Central memory CD8-positive, alpha-beta T cell (primary cell): ENCODE measurements at places on chromosomes 13 and 19.

DNA sequence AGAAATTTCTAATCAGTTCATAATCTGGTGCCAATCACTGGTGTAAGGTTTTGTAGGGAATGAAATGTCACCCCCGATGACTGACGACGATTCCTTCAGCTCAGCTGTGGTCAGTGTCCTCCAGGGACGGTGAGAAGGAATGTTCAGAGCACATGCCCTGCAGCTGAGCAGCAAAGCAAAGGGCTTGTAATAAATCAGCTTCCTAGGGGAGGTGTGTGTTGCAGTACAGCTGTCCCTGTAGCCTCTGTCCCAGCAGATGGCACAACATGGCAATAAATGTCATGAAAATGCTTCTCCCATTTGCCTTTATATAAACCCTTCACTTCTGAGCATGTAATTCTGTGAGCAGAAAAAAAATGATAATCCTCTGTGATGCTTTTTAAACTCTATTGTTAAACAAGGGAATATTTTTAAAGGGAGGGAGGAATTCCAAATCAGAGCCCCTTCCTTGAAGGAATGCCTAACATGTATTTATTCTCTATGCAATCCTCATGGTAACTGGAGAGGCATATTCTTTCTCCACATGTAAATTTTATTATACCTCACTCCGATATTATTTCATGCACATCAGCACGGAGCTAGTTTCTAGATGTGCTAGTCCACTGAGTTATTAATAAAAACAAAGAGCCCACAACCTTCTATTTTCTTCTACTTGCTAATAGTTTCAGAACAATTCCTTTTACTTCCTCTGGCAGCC is 102.5 kb downstream of the FAM216B start:
- peaks cover 14% of the 10 kb centered on the region for H3K27me3 ChIP-seq
- H3K4me1 ChIP-seq: peaks cover 5% of the 10 kb centered on the region
- no peak for DNase-seq

- peaks cover 43% of the 10 kb centered on the region for H3K4me1 ChIP-seq
- peak overlapping the region; percentile 97 for H3K4me3 ChIP-seq
- H3K27ac ChIP-seq: peak overlapping the region; percentile 99
- DNase-seq: no peak
Measured at GRCh38 chr19:49678985-49679770, 2.1 kb downstream of the PRMT1 start.

DNA sequence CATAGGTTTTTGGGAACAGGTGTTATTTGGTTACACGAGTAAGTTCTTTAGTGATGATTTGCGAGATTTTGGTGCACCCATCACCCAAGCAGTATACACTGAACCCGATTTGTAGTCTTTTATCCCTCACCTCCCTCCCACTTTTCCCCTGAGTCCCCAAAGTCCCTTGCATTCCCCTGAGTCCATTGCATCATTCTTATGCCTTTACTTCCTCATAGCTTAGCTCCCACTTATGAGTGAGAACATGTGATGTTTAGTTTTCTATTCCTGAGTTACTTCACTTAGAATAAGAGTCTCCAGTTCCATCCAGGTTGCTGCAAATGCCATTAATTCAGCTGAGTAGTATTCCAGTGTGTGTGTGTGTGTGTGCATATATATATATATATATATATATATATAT is 97.2 kb upstream of the EDNRB start:
- no peak for DNase-seq
- H3K4me3 ChIP-seq: no peak overlapping the region
- no peak overlapping the region for H3K27ac ChIP-seq

DNA sequence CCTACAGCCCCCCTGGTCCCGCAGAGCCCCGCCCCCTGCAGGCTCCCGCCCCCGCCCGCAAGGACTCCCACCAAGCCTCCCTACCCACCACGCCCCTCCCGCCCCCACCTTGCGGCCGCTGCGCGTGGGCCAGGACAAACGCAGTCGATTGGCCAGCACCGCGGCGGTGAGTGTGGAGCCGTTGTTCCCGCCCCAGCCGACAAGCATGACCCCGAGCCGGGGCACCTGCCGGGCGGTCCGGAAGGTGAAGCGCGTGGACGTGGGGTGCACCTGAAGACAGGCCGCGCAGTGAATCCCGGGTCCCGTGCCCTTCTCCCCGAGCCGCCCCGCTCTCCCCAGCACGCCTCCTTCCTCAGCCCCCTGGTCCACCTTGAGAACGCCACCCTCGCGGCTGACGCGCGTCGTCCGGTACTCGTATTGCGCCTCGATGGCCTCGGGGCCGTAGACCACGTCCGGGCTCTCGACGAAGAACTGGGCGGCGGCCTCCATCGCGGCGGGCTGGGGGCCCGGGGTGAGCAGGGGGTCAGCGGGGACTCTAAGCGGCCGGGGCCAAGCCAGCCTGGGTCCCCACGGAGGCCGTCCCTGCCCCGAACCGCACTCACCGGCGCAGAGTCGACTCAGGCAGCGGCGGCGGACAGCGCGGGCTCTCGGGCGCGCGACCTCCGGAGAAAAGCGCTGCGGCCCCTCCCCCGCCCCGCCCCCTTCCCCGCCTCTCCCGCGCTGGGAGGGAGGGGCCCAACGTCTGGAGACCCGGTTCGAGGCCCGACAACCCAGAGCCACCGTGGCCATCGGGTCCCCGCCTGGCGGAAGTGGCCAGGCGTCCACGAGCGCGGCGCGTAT is at the start of gene ISYNA1:
ISYNA1 (minus strand) TSS at position 643 of the 840 bp plus-strand sequence; CDS start at position 489, 154 bp downstream.
- DNase-seq: no peak
- peaks cover 32% of the 10 kb centered on the region for H3K4me1 ChIP-seq
- peak within 1 kb of the TSS; percentile 74 for H3K4me3 ChIP-seq
- no peaks in the 10 kb centered on the region for H3K27me3 ChIP-seq
- no peak within 1 kb of the TSS for H3K27ac ChIP-seq

GRCh38 chr19:17577457-17578097 is 22.1 kb downstream of the COLGALT1 start:
- H3K36me3 ChIP-seq: peaks cover 34% of the 10 kb centered on the region
- H3K27ac ChIP-seq: no peak overlapping the region
- no peak for DNase-seq
- no peaks in the 10 kb centered on the region for H3K4me1 ChIP-seq

DNA sequence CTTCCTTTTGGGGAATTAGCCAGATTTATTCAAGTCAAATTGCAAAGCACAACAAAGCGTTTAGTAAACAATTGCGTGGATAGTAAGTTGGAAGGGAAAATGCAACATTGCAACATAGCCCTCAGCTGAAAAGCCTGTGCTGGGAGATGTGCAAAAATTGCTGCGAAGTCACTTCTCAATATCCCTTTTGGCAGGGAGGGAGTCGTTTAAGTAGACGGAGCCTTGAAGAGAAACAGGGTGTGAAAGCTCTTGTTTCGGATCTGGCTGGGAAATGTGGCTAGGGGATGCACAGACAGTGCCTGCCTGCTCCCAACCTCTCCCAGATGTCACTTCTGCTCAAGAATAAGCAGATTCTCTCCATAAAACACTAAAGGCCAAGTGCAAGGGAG is 56.8 kb downstream of the SLC7A1 start:
- no peak overlapping the region for H3K27ac ChIP-seq
- no peaks in the 10 kb centered on the region for H3K27me3 ChIP-seq
- H3K36me3 ChIP-seq: peaks cover 3% of the 10 kb centered on the region
- DNase-seq: no peak
- peaks cover 26% of the 10 kb centered on the region for H3K4me1 ChIP-seq
- no peak overlapping the region for H3K4me3 ChIP-seq

DNA sequence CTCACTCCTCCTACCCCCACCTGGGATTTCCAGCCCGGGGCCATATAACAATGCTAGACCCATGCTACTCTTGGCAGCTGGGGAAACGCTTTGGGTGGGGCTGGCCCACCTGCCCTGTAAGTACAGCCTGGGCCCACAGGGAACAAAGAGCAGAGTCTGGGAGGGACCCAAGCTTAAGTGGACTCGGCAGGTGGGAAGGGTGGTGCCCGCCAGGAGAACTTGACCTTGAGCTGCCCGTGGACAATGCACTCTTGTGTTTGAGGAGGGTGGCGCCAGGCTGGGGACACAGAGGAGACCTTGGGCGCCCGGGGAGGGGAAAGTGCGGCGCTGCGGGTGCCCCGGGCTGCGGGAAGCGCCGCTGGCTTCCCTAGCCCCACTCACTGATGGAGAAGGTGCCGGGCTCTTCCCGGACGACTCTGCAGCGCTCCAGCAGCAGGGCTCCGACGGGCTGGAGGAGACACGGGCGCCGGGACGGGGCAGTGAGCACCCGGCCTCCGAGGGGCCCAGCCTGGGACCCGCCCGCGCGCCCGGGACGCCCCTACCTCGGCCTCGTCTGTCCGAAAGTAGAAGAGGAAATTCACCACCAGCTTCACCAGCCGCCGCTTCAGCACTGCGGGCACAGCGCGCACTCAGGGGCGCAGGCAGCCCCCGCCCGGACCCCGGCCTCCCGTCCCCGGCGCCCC is 607 bp downstream of the PLEKHJ1 start:
- DNase-seq: no peak
- H3K27ac ChIP-seq: peak overlapping the region; percentile 90
- peaks cover 58% of the 10 kb centered on the region for H3K4me1 ChIP-seq
- H3K36me3 ChIP-seq: peaks cover 46% of the 10 kb centered on the region
- H3K4me3 ChIP-seq: peak overlapping the region; percentile 91

DNA sequence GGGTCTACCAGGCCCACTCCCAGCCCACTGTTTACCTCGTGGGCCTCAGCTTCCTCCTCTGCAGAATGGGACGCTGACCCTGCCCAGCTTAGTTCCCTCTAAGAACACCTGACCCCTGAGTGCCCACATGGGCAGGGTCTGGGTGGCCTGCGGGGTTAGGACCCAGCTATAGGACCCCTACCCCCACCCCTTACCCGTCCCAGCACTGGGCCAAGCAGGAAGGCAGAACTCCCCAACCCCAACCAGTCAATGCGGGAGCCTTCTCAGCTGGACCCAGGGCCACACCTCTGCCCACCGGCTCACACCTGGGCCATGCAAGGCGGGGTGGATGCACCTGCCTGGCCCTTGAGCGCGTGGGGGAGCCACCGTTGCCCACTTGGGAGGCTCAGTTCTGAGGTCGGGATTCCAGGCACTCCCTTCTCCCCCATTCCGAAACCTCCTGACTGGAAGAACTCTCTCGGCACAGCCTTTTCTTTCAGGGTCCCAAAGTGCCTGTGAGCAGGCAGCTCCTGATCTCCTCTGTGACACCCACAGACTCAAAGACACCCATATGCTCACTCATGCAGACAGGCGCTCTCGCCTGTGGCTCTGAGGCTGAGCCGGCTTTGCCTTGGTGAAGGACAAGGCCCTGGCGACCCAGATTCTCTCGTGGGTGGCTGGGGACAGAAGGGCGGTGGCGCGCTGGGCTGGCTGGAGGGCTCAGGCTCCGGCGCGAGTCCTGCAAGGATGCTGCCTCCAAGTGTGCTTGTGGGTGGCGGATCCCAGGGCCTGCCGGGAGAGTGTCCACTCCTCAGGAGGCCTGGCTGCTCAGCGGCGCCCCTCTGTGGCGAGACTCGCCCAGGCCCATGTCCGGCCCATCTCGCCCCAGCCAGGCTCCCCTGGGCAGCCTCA is 27.9 kb upstream of the PARP4 start:
- H3K27ac ChIP-seq: no peak overlapping the region
- DNase-seq: no peak
- H3K36me3 ChIP-seq: peaks cover 2% of the 10 kb centered on the region
- peaks cover 78% of the 10 kb centered on the region for H3K27me3 ChIP-seq
- H3K4me1 ChIP-seq: peaks cover 13% of the 10 kb centered on the region

- no peaks in the 10 kb centered on the region for H3K36me3 ChIP-seq
- H3K4me3 ChIP-seq: no peak overlapping the region
- no peaks in the 10 kb centered on the region for H3K4me1 ChIP-seq
- no peak for DNase-seq
- H3K27me3 ChIP-seq: no peaks in the 10 kb centered on the region
- H3K27ac ChIP-seq: no peak overlapping the region
Measured at GRCh38 chr13:112012016-112012704, 54.8 kb upstream of the SOX1 start.

- no peak overlapping the region for H3K4me3 ChIP-seq
- no peaks in the 10 kb centered on the region for H3K36me3 ChIP-seq
- peaks cover 25% of the 10 kb centered on the region for H3K27me3 ChIP-seq
- H3K4me1 ChIP-seq: no peaks in the 10 kb centered on the region
Measured at GRCh38 chr13:33307843-33308242, 22.3 kb upstream of the STARD13 start.

GRCh38 chr13:30659980-30660379 is 42.3 kb downstream of the USPL1 start:
- H3K4me1 ChIP-seq: peaks cover 6% of the 10 kb centered on the region
- no peak overlapping the region for H3K4me3 ChIP-seq
- H3K27ac ChIP-seq: no peak overlapping the region
- no peak for DNase-seq

GRCh38 chr13:102724923-102725322 is 30.1 kb upstream of the METTL21C start:
- DNase-seq: no peak
- H3K27me3 ChIP-seq: peaks cover 21% of the 10 kb centered on the region
- peaks cover 2% of the 10 kb centered on the region for H3K36me3 ChIP-seq
- no peaks in the 10 kb centered on the region for H3K4me1 ChIP-seq
- no peak overlapping the region for H3K27ac ChIP-seq
- H3K4me3 ChIP-seq: no peak overlapping the region

DNA sequence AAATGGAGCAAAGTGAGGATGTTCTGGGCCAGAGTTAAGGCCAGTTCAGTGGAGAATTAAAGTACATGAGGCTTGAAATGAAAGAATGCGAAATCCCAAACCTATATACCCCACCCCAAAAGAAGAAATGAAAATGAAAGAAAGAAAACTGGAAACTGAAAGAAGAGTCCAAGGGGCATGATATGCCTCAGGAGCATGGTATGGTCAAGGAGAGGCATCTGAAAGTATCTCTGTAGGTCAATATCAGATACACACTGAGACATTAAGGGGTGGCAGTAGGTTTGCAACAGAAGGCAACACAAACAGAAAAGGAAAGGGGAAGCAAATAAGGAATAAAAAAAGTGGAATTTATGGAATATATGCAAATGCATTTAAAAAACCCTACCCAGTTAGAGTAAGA is 166.5 kb downstream of the COG6 start:
- no peak overlapping the region for H3K27ac ChIP-seq
- no peak for DNase-seq
- H3K27me3 ChIP-seq: peaks cover 58% of the 10 kb centered on the region
- peaks cover 20% of the 10 kb centered on the region for H3K4me1 ChIP-seq
- no peak overlapping the region for H3K4me3 ChIP-seq

DNA sequence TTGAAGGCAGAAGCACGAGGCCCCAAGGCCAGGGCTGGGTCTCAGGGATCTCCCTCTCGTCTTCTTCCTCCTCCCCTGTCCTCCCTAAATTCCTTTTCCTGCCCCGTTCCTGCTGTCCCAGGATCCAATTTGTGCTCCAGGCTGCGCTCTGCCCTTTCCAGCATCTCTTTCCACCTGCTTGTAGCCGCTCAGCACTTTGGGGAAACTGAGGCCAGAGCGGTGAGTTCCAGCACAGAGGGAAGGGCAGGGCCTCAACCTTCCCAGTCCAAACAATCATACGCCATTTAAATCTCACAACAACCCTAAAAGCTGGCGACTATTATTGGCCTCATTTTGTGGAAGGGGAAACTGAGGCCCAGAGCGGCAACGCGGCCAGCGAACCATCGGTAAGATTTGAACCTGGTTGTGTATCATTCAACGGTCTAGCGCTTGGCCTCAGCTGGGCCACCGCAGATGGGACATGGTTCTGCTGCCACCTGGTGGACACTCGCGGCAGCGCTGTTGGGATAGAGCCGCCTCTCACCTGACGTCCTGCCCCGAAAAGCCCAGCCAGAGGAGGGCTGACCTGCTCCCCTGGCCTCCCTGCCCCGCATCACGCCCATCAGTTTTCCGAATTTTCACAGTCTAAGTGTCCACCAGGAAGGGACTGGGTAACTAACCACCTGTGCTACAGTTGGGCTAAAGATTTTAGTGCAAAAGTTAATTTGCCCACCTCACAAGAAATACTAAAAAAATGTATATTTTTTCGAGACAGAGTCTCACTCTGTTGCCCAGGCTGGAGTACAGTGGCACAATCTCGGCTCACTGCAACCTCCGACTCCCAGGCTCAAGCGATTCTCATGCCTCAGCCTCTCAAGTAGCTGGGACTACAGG is 4.2 kb upstream of the RPL18A start:
- no peak overlapping the region for H3K4me3 ChIP-seq
- peaks cover 14% of the 10 kb centered on the region for H3K36me3 ChIP-seq
- peak; percentile 79 for DNase-seq
- H3K27ac ChIP-seq: no peak overlapping the region
